ENCODE measurements at places on chromosomes 7 and 10.

DNA sequence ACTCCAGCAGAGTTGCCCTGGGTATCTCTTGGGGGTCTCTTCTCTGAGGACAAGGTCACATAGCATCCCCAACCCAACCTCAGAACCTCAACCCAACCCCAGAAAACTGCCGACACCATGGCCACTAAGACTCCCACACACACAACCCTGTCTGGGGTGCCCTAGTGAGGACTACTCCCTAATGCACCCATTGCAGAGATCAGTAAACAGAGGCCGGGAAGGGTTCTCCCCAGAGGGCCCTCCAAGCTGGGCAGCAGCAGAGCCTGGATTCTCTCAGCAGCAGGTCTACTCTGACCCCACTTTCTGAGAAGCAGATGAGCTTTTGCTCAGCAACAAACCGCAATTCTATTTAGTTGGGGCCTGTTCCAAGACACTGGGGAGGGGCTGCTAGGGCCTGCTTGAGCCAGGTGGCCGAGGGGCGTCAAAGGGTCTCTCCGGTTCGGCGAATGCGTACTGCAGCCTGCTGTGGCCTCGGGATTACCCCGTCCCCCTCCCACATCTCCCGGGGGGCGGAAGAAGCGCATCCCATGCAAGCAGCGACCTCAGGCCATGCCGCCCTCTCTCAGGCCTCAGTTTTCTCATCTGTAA is 828 bp downstream of the OGDHL start:
- DNase-seq = no peak

GRCh38 chr7:38453168-38453567 is 178.0 kb downstream of the AMPH start:
- no peak for DNase-seq

DNA sequence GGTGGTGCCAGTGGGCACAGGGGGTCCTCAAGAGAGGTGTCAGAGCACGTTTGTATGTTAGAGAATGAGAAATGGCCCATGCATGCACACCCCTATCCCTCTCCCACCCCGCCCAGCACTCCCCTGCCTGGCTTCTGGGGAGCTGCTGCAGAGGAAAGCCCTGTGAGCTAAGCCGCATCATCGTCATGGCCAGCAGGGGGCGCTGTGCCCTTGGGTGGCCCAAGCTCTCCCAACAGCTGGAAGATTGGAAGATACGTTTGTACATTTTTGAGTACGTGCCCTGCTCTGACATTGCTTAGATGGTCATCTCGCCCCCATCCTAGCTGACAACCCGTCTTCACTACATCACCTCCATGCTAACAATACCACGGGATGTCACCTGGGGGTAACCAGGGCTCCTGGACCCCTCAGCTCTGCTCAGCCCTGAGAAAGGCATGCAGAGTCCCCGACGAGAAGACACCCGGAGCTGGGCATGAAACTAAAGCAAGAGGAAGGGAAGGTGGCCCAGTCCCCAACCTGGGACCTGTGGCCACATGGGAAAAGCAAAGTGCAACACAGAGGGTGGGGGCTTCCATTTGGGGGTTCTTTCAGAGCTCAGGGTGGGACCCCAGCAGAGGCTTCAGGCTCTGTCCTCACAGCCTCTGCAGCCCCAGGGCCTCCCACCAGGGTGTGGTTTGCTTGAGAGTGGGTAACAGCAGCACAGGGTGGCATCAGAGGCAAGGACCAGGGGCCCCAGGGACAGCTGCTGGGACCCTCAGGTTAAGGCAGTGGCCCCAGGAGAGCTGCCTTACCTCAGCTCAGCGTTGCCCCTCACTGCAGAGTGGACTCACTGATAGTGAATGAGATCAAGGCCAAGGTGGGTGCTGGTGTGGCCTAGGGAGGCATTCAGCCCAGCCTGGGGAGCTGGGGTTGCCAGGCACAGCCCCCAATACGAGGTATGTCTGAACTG is 136.6 kb downstream of the PTPN20 start:
- peak; percentile 50 for DNase-seq

- no peak for DNase-seq
Measured at GRCh38 chr7:34086064-34086463, 180.7 kb downstream of the BMPER start.

GRCh38 chr10:17214971-17215781 is 12.9 kb upstream of the VIM start:
- no peak for DNase-seq

All from stimulated activated CD8-positive, alpha-beta memory T cell treated with anti-CD3 and anti-CD28 coated beads, Interleukin-7, amount 100 ng/mL, for 4 hours (primary cell).